K562 (cell line): ENCODE measurements at places on chromosomes 4 and X. TPM values are rescaled to one million over a fixed set of nuclear protein-coding genes. Genes with fewer than 3 reads are reported as not detected.

The RAB9B gene
- 0.05 TPM in 1 of 2 replicates, not detected in the other for polyA plus RNA-seq

The SYP gene
- 3.6 and 4.3 TPM in 2 replicates for polyA plus RNA-seq

The NPNT gene
- polyA plus RNA-seq = not detected in 2 replicates

The PCDH10 gene
- 0.50 and 0.61 TPM in 2 replicates for polyA plus RNA-seq

The TFDP3 gene
- polyA plus RNA-seq = not detected in 2 replicates

- H3K4me1 ChIP-seq = no peaks in the 10 kb centered on the region
- H3K36me3 ChIP-seq = no peaks in the 10 kb centered on the region
- no peak overlapping the region for H3K27ac ChIP-seq
- no peak for DNase-seq
- H3K4me3 ChIP-seq = no peak overlapping the region
Observed at GRCh38 chr4:35970366-35970960, 273.9 kb downstream of the ARAP2 start.

GRCh38 chr4:176262243-176262642 is 6.8 kb downstream of the ASB5 start:
- no peaks in the 10 kb centered on the region for H3K36me3 ChIP-seq
- DNase-seq = no peak
- H3K4me3 ChIP-seq = no peak overlapping the region
- H3K27ac ChIP-seq = no peak overlapping the region

- no peaks in the 10 kb centered on the region for H3K27me3 ChIP-seq
- H3K36me3 ChIP-seq = peaks cover 52% of the 10 kb centered on the region; the same call in 2 of the 3 replicates
- 0 out of 2 replicates have a peak, but pooled peaks cover 2% of the 10 kb centered on the region for H3K4me1 ChIP-seq
- DNase-seq = no peak
Observed at GRCh38 chr4:106344647-106344970, 24.0 kb downstream of the GIMD1 start.

GRCh38 chrX:64977051-64977450 is 801 bp upstream of the ZC4H2 start:
- no peaks in the 10 kb centered on the region for H3K27me3 ChIP-seq
- no peak overlapping the region for H3K4me3 ChIP-seq
- no peak for DNase-seq
- no peaks in the 10 kb centered on the region for H3K36me3 ChIP-seq
- H3K4me1 ChIP-seq = no peaks in the 10 kb centered on the region

GRCh38 chrX:23938690-23939089 is 30.9 kb downstream of the CXorf58 start:
- H3K4me3 ChIP-seq = no peak overlapping the region
- no peak for DNase-seq
- peak overlapping the region; percentile 59; the same call in 2 of the 3 replicates for H3K27ac ChIP-seq
- no peaks in the 10 kb centered on the region; the same call in 1 of the 2 replicates for H3K4me1 ChIP-seq

DNA sequence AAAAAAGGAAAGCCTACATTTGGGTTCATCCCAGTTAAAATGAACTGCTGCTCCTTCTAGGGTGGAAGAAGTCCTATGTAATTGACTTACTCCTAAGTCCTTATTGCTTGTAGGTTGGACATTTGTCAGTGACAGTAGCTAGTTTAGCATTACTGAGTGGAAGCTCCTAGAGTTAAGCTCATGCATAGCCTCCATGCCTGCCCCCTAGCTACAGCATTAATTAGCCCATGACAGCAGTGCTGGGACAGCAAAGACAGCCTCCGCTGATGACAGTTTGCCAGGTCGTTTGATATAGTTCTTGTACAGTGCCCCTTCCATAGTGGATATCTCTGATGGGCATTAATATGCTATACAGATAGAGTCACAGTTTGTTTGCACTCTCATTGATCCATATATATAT is 18.7 kb upstream of the GALNTL6 start:
- no peaks in the 10 kb centered on the region for H3K27me3 ChIP-seq
- H3K4me1 ChIP-seq = no peaks in the 10 kb centered on the region
- H3K36me3 ChIP-seq = no peaks in the 10 kb centered on the region
- H3K4me3 ChIP-seq = no peak overlapping the region
